ENCODE measurements at places on chromosomes 7 and 10.

DNA sequence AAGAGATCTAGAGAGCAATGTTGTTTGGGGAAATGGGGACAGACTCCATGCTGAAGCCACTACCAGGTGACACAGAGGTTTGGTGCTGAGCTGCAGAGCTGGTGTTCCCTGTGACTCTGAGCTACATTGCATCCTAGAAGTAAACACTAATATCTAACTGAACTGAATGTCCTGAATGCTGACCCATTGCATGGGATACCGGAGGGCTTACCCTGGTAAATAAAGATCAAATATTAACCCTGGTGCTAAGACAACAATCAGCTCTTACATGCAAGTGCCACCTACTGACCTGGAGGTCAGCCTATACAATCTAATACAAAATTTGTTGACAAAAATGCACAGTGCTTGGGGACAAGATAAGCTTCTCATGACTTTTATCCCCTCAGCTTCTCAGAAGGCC lies 851.3 kb upstream of the KCND2 start:
- DNase-seq: no peak

DNA sequence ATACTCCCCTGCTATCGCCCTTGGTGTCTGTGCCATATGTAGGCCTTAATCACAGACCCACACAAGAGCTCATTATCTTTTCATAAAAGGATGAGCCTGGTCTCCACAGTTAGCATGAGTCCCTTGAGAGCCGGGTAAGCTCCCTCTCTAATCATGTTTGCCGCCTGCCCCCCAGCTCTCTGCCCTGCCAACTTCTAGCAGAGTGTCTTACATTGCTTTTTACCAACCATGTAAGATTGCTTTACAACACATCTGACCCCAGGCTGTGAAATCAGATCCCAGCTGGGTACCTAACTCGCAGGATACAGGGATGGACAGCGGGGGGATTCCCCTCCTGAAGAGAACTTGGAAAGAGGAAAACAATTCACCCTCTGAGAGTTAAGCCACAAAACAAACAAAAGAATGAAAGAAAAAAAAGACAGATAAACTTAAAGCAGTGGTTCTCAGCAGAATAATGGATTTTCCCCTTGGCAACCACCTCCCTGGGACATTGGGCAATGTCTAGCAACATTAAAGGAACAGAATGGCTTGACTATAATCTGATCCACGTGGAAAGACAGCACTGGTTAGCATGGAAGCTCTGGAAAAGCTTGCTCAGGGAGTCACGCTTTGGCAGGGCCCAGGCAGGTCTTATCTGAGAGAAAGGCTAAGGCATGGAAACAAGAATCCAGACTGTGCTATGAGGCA lies 39.4 kb upstream of the ATOH7 start:
- no peak for DNase-seq

DNA sequence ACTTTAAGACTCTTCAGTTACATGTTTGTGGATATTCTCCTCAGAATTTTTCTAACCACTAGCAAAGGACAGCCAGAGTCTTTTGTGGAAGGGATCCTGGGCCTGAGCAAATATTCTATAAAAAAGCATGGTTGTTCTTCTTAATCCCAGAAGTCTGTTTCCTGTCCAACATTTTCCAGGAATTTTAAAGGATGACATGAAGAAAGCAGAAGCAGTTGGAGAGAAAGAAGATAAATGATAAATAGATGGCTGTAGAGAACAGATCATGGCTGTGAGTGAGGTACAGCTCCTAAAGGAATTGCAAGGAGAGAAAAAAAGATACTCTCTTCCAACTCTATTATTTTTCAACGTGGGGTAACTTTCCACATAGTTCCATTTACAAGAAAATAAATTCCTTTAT lies 91.8 kb upstream of the STEAP4 start:
- no peak for DNase-seq

- no peak for DNase-seq
These were observed 148.2 kb downstream of the KCND2 start for GRCh38 chr7:120421151-120421651.

GRCh38 chr10:100311298-100311697 lies 18.7 kb downstream of the PKD2L1 start:
- no peak for DNase-seq

GRCh38 chr7:42274053-42274452 lies 37.0 kb upstream of the GLI3 start:
- DNase-seq: no peak

DNA sequence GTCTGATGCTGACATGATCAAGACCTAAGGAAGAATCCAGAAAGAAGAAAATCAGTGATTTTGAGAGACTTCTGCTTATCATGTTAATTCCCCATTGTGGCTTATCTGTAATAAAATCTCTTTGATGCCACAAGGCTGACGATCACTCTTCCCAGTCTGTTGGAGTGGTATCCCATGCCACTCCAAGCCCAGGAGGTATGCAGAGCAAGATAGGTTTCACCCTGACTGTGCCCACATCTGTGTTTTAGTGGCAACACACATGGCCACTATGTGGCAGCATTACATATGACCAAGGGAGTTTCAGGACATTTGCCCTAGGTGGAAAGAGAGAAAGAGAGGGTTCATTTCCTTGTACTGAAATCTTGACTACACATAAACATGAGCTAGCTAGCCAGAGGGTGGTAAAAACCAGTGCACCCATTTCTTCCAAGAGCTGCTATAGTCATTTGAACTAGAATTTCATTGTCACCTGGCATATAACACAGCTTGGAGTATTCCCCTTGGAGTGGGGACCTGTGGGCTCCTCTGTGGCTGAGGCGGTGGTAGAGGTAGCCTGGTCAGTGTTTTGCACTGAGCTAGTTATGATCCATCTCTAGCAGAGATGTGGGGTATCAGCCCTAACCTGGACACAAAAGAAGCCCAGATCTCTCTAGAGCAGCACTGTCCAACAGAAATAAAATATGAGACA lies 20.8 kb downstream of the LAMB4 start:
- no peak for DNase-seq

- no peak for DNase-seq
These were observed 115.8 kb downstream of the PLXDC2 start for GRCh38 chr10:19931894-19932590.

Measured in T-helper 9 cell (primary cell).